Activated CD8-positive, alpha-beta memory T cell treated with anti-CD3 and anti-CD28 coated beads for 4 hours (primary cell): ENCODE measurements at places on chromosomes 3 and 15.

DNA sequence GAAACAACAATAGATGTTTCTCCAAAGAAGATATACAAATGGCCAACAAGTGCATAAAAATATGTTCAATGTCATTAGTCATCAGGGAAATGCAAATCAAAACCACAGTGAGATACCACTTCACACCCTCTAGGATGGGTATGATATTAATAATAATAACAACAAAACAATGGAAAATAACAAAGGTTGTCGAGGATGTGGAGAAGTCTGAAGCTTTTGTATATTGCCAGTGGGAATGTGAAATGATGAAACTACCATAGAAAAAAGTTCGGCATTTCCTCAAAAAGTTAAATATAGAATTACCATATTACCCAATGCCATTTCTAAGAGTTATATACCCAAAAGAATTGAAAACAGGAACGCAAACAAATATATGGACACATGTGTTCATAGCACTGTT, 10.8 kb downstream of the BHLHE40 start:
- DNase-seq: no peak

- DNase-seq: no peak
These were observed 60.6 kb upstream of the GATA2 start for GRCh38 chr3:128553560-128553959.

DNA sequence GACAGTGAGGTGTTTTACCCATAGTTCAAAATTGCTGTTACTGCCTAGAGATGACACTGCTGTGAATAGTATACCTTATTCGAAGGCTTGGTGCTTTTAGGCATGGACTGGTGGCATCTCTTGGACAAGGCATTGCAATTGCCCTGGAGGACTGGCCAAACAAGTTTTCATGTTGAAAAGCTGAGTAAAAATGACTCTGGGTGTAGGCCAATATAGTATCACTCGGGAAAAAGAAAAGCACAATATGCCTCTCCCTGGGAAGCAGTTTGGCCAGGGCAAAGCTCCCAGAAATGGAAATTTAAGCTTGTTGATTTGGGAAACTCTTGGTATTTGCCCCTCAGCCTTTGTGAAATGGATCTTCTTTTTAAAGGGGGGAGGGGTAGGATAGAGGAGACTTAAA, 54.8 kb downstream of the ZNF609 start:
- DNase-seq: no peak

- no peak for DNase-seq
These were observed 6.3 kb upstream of the SCN5A start for GRCh38 chr3:38655708-38656300.

- no peak for DNase-seq
These were observed 59.3 kb downstream of the CYP11A1 start for GRCh38 chr15:74307827-74308811.
